Activated CD4-positive, alpha-beta T cell treated with anti-CD3 and anti-CD28 coated beads, Interleukin-2, amount 50 U/mL, for 24 hours (primary cell): ENCODE measurements at places on chromosomes 1 and 21.

DNA sequence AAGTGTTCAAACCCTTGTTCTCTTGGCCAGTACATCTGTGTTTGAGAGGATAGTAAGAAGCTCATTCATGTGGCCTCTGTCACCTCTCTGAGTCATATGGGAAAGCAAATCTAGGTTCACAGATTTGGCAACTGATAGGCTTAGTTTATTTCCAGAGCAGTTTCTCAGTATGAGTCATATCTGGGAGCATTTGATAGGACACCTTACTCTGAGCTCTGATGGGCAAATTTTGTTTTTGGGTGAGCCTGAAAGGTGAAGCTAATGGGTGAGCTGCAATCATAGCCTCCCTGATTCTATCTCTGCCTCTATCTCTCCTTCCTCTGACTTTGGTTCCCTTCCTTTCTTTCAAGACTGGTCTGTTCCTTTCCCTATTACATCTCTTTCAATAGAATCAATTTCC, 134.4 kb downstream of the S1PR1 start:
- no peak for DNase-seq

- no peak for DNase-seq
Measured at GRCh38 chr1:206591226-206591625, 21.0 kb downstream of the EIF2D start.

DNA sequence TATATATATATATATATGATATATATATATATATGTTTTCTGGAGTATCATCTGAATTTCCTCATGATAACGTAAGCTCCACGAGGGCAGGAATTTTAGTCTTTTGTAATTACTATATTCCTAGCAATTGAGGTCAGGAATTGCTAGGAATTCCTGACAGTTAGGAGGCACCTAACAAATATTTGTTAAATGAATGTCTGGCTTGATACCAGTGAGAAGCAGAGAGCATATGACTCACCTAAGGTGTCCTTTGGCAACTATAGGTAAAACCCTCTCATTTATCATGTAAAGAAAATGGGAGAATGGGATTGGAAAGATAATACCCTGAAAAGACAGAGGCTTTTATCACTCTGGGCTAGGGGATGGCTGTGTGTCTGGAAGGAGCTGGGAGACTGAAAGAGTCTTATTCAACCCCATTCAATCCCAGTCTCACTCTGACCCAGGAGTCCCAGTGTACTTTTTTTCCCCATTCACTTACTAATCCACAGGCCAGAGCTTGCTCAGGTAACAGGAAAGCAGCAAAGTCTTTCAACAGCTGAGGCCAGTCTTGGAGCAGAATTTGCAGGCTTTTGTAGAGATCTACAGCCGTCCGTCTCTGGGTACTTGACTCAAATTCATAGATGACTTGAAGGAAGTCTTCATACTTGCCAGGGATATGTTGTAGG, 71.2 kb downstream of the DAP3 start:
- DNase-seq, result no peak

DNA sequence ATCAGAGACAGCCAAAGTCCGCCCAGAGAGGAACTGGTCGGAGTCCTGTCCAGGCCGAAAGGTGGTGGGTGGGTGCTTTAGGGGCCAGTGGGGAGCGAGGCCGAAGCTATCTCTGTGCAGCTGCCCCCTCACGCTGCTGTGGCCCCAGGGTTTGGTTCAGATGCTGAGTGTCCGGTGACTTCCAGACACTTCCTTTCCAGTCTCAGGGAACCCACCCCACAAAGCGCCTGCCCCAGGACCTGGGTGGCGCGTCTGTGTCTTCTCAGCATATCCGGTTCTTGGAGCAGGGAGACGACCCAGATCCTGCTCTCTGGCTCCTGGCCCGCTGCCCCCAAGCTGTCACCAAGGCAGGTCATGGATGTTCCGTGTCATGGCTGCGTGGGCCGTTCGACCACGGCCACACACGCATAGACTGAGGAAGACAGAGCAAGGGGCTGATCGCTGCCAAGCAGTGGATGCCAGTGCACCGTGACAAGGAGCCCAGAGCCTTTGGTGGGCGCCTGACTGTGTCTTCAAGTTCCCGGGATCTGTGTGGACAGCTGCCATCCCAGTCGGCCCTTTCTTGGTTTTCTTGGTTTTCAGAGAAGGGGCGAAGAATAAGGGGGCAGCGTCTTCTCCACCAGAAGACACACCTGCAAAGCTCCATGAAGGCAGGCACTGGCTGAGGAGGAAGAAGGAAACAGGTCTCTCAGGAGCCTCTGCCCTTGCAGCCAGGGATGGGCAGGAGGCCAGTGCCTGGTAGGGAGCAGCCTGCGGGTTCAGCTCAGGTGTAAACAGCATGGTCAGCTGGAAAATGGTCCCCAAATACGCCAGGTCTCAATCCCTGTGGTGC, 22.9 kb upstream of the COL18A1 start:
- DNase-seq, result no peak

GRCh38 chr1:75174031-75174760, 40.0 kb downstream of the LHX8 start:
- no peak for DNase-seq

DNA sequence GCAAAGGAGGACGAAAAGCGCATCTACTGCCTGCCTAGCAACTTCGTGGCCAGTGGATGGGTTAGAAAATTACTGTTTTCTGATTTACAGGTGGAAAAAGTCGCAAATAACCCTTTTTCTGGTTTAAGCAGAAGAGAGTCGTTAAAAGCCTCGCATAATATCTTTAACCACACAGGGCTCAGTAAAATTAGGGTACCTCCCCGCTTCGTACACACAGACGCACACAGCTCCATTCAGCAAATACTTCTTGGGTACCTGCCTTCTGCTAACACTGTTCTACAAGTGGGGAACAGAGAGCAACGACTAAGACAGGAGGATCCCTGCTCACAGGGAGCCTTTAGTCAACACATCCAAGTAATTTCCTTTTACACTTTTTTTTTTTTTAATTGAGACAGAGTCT, 704 bp downstream of the ALG6 start:
- no peak for DNase-seq

GRCh38 chr1:197781968-197782721, 6.9 kb upstream of the DENND1B start:
- no peak for DNase-seq

DNA sequence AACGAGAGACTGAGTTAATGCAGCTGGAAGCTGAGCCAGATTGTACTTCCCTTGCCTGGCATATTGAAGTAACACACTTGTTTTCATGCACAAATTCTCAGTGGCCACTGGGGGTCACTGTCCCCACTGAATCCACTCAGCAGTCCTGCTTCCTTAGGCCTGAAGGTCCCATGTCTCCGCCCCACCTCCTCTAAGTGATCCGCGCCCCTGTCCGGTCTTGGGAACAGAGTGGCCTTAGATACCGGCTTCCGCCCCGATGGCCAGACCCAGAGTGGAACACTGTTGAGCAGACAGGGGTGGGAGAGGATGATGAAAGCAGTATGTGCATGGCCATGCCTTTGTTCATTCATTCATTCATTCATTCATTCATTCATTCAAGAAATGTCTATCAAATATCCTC, 34.8 kb downstream of the CHAF1B start:
- DNase-seq, result no peak

DNA sequence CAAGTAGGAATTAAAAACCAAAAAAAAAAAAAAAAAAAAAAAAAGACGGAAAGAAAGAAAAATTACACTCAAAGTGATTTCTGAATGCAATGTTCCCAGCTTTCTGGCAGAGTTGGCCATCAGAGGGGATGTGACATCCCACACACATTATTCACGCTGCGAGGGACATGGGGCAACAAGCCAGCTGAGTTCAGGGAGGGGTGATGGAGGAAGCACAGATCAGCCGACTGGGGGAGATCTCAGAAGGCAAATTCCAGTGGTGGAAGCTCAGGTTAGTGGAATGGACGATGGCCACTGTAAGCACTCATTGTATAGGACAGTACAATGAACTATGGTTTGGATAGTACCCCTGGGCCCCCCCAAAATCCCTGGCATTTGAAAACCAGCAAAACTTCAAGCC, 311.9 kb downstream of the PCP4 start:
- no peak for DNase-seq

DNA sequence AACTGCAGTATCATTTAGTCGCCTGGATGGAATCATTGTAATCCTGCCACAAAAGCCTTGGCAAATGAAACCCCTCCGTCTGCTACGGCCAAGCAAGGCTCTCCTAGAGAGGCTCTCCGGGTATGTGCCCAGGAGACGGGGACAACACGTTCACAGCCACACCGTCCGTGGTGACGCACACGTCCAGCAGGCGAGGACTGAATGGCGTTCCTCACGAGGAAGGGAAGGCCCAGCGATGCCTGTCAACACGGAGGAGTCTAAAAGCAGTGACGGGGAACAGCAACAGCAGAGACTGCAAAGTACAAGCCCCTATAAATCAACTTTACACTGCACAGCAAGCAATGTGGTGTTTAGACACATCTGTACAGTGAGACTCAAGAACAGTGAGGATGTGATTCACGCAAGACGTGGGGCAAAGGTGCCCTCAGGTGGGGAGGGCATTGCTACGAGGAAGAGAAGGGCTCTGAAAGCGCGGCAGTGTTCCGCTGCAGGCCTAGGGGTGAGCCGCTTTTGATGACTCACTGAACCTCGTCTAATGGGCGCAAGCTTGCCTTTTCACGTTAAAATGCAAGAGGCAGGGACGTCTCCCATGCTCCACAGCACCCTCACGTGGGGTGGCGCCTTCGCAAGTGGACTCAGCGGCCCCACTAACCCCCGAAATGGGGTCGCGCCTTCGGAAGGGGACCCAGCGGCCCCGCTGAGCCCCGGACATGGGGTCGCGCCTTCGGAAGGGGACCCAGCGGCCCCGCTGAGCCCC, 6.8 kb downstream of the WRAP73 start:
- DNase-seq, result no peak
